NCI-H2081 treated with DMSO at 0.1 percent for 48 hours (cell line): ENCODE measurements at places on chromosomes 4 and X.

- DNase-seq: peak; percentile 18
Observed at GRCh38 chrX:128975745-128976144, 547.5 kb downstream of the SMARCA1 start.

DNA sequence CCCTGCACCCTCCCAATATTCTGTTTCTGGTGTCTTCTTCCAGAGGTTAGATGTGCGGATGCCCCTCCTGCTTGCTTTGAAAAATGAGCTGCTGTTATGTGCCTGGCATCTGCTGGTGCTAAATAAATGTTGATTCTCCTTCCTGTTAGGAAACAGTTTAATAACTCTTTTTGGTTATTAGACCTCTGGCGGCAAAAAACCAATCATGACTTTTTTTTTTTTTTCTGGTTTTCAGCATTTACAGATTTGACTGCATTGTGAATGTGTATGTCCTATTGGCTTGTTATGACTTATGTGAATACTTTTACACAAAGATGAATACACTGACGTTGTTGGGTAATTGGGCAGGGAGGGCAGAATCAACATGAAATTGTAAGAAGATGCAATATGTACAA lies 13.6 kb upstream of the TMEM156 start:
- no peak for DNase-seq

- no peak for DNase-seq
Observed at GRCh38 chr4:38568768-38569167, 95.2 kb upstream of the KLF3 start.

- DNase-seq: no peak
Observed at GRCh38 chrX:113412106-113412505, 571.5 kb upstream of the AMOT start.

DNA sequence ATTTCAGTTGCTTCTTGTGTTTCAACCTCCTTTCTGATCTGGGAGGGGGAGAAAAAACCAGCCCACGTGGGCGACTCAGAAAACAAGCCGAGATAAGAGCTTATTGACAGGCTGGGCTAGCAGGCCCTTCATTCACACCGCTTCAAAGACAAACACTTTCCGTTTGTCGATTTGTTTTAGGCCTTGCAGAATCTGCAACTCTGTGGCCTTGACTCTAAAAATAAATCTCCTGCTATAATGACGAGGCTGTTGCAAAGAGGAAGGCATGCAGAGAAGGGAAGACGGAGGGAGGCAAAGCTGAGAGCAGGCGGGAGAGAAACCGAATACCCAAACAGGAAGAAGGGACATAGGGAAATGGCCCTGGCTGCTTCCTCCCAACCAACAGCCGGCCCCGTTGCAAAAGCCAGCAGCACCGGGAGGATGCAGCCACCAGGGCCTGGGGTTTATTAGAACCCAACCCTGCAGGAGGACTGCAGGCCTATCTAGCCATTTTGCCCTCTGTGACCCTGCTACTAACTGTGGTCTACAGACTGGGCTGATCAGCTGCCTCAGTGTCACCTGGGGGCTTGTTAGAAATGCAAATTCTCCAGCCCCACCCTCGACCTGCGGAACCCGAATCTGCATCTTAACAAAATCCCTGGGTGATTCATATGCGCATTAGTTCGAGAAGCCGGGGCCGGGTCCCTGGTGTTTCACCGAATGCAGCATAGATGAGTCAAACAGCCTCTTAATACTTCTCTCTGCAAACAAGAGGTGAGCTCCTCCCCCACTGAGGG lies 325.5 kb downstream of the BCOR start:
- no peak for DNase-seq

DNA sequence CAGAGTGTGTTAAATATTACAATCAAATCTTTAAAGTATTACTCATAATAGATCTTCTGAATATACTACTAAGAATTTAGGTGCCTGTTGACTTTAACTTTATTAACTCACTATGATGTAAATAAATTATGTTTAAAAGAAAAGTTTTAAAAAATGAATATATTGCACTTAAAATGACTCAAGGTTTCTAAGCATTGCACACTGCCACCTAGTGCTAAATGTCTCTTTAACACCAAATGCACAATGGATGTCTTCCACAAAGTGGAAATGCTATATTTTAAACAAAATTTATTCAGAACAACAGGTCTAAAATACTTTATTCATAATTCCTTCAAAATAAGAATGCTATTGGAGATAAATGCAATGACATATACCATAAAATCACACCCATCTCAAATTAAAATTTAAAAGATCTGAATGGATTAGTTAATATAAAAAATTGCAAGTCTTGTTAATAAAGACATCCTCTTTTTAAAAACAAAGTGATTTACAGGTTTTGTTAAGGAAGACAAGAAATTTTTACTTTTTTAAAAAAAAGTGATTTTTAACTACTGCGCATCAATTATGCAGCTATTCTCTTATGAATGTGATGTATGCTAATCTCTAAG lies 5.5 kb downstream of the INPP4B start:
- DNase-seq: no peak

DNA sequence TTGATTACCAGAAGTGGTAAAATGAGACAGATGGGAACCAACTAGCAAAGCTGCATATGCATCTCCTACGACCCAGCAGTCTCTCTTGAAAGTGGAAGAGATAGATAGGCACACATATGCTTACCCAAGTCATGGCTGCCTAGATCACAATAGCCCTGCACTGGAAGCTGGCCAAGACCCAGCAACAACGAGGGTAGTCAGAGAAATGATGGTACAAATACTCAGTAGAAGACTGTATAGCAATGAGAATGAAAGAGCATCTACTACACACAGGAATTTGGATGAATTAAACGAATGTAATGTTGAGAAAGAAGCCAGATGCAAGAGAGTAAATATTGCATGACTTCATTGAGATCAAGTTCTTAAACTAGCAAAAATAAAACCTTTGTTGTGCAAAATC lies 100.3 kb upstream of the FAT1 start:
- no peak for DNase-seq
